ENCODE measurements at places on chromosomes 2 and 18. TPM values are rescaled to one million over a fixed set of nuclear protein-coding genes. Genes with fewer than 3 reads are reported as not detected.

Gene PPM1B
- 47.3 TPM for total RNA-seq

Gene STK36
- 20.4 TPM for total RNA-seq

Gene ZSWIM2
- not detected for total RNA-seq

Gene CCDC74B
- 7.4 TPM for total RNA-seq

Gene MYO5B
- 2.7 TPM for total RNA-seq

Gene HOXD10
- not detected for total RNA-seq

Gene MPP4
- total RNA-seq: not detected

Gene MAL
- 0.80 TPM for total RNA-seq

Gene FAHD2B
- total RNA-seq: 33.0 TPM

Gene M1AP
- 3.9 TPM for total RNA-seq

Gene TLX2
- total RNA-seq: not detected

Measured in H7 (cell line).